ENCODE measurements at places on chromosomes 2 and 18. TPM values are rescaled to one million over a fixed set of nuclear protein-coding genes. Genes with fewer than 3 reads are reported as not detected.

The SCG2 gene
- 0.95 TPM for total RNA-seq

DNA sequence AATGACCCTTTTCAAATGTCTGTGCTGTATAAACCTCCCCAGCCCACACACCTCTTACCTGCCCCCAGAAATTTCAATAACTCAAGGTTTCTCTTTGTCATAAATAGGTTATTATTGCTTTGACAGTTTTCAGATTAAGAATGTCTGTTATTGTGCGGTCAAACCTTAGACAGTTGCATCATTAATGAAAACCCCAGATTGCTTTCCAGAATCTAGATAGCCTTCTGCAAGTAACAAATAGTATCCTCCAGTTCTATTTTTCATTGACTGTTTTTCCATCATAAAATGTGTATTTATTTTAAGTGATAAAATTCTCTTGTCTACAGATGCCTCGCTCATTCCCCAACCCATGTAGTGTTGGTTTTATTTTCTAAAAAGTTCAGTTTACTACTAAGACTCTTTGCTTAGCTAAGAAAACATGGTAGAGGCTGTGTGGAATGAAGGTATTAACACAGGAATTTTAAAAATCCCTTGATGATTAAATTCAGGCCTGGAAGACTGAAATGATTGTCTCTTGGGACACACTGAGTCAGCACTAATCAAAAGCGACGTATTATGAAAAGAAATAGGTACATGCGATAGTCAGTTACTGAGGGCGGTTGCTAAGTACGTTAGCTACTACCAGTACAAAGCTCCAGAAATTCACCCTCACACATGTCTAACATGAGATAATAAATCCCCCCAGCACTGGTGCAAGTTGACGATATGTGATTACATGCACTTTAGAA is 38.4 kb upstream of the ITGAV start:
- DNase-seq = no peak

DNA sequence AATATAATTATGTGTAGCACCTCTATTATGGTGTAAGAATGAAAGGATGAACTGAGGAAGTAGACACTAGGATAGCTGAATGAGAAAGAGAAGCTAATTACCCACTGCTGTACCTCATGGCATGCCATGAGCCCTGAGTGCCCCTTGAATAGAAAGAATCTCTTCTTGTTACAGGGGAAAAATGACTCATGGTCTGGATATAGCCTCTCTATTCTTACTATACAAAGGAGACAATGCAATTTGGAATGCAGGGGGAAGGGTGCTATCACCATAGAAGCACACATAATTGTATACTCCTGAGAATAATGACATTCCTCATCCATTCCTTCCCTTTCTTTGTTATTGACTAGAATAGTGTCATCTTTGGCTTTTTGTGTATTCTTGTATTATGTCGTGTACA is 385.2 kb downstream of the CDH7 start:
- DNase-seq = no peak

- DNase-seq = no peak
Measured at GRCh38 chr18:74261053-74261713, 30.6 kb downstream of the CYB5A start.
